ENCODE measurements at places on chromosomes 1 and 21.

GRCh38 chr1:179812501-179813292 is 64.9 kb downstream of the TOR1AIP2 start:
- no peak for DNase-seq

DNA sequence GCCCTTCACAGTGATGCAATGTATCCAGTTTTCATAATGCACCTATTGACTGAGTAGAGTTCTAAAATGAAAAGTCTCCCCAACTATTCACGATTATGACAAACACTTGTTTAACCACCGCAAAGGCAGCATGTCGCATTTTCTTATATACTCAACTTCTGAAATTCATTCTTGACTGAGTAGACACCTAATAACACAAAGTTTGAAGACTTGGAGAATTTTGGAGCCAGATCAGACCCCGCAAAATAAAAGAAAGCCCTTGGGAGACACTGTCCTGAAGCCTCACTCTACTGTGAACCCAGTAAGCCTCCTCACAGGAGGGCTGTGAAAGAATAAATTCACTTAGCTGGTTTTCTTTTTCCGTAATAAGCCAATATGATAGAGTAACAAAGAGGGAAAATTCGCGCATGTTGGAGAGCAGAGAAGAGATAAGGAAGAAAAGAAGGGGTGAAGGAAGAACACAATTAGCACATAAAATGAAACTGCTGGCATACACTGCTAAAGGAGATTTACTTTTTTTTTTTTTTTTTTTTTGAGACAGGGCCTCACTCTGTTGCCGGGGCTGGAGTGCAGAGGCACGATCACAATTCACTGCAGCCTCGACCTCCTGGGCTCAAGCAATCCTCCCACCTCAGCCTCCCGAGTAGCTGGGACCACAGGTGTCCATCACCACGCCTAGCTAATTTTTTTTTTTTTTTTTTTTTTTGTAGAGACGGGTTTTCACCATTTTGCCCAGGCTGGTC is 492 bp upstream of the COLGALT2 start:
- no peak for DNase-seq

- no peak for DNase-seq
Measured at GRCh38 chr1:244576259-244576892, 76.5 kb upstream of the DESI2 start.

DNA sequence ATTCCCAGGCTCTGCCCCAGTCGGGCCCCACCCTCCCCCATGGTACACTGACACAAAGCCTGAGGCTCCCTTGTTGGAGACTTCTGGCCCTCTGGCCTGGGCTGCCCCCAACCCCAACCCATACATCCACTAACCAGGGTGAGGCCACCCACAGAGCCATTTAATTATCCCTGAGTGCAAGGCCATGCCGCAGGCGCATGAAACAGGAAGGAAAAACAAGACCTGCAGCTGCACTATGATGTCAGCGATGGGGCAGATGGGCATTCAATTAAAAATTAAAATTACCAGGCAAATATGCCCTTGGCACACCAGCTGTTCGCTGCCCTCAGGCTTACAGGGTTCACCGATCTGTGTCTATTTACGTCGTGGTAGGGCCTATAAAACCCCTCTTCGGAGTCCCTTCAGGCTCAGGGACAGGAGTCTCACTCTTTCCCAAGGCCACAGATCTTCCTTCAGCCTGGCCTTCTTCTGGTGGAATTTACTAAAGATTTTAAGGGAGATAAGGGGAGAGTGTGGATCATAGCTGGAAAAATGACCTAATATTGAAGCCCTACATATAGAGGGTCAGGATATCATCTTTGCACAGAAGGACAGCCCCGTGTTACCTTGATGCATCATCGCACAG is 29.6 kb upstream of the RGS16 start:
- DNase-seq: no peak

DNA sequence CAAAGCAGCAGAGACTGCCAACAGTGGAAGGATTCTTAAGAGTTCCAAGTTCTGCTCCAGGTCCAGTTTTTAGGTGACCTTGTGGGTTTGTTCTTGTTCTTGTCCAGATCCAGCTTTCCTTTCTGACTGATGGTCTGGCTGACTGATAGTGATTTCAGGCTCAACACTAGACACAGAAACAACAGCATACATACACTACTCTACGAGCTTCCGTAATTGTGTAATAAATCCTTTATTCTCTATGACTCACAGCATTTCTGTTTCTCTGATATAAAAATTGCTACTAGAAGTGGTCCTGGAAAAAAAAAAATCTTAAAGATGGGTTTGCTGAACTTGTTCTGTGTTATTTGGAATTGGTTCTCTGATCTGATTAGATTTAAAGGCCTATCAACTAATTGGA is 62.2 kb upstream of the PTCH2 start:
- no peak for DNase-seq

GRCh38 chr1:61170328-61171238 is 88.2 kb downstream of the NFIA start:
- DNase-seq: no peak

GRCh38 chr1:17250601-17251000 is 1.7 kb downstream of the PADI3 start:
- DNase-seq: peak; percentile 34

GRCh38 chr1:40794974-40795715 is 11.6 kb downstream of the KCNQ4 start:
- DNase-seq: no peak

DNA sequence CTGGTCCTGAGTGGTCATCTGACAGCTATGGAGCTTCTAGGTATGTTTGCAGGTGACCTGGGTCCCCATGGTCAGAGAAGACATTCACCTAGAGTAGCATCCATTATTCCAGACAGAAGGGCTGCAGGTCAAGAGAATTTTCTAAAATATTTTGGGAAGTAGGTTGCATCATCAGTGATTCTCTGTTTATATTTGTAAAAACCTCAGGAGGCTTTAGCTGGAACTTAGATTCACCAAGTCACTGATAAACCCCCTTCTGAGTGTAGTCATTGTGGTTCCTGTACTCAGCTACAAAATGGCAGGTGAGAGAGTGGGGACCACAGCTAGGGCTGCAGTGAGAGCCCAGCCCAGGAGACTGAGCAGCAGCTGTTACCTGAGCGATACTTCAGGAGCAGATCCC is 78.6 kb downstream of the ABCA4 start:
- no peak for DNase-seq

- peak; percentile 30 for DNase-seq
Measured at GRCh38 chr1:31765041-31765467, 914 bp upstream of the ADGRB2 start.

DNA sequence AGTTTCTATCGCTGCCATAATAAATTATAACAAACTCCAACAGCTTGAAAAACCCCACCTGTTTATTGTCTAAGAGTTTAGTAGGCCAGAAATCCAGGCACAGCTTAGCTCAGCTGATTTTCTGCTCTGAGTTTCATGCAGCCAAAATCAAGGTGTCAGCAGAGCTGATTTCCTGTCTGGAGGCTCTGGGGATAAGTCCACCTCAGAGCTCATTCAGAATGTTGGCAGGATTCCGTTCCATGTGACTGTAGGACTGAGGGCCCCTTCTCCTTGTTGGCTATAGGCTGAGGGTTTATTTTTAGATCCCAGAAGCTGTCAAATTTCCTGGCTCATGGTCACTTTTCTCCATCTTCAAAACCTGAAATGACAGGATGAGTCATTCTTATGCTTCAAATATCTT is 91.6 kb upstream of the CHODL start:
- no peak for DNase-seq

DNA sequence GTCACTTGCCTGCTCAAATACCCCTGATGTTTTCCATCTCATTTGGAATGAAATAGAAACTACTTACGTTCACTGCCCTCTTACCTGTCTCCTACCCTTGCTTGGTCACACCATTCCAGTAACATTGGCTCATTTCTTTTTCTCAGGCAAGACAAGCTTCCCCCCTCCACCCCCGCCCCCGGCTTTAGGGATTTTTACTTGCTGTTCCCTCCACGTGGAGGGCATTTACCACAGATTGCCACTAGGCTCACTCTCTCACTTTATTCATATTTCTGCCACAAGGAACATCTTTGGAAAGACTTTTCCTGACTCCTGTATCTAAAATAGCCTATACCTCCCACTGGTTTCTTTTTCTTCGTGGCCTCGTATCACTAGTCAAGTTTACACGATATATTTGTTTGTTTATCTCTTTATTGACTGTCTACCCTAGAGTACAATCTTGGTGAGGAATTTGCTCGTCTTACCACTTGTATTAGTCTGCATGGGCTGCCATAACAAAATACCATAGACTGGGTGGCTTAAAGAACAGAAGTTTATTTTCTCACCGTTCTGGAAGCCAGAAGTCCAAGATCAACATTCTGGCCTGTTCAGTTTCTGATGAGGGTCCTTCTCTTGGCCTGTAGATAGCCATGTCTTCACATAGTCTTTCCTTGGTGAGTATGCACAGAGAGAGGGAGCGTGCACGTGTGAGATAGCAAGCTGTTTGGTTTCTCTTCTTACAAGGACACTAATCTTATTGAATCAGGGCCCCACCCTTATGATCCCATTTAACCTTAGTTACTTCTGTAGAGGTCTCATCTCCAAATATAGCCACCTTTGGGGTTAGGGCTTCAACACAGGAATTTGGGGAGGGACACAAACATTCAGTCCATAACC is 126.2 kb downstream of the NRDC start:
- no peak for DNase-seq

DNA sequence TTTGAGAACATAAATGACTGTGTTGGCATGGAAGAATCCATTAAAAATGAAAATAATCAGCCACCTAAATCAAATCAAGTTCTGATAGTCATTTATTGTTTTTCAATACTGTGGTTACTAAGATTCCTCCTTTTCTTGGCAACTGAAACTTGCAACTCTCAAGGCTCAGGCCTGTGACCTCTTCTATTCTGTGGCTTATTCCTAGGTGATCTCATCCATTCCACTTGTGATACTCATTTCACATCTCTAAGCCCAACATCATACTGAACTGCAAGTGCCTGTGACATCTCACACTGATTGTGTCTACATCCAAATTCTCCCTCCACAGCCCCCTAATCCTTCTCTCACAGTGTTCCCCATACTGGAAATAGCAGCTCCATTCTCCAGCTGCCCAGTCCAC is 4.8 kb upstream of the ST6GALNAC5 start:
- DNase-seq: no peak

- no peak for DNase-seq
Measured at GRCh38 chr1:98210064-98210463, 289.2 kb upstream of the DPYD start.

DNA sequence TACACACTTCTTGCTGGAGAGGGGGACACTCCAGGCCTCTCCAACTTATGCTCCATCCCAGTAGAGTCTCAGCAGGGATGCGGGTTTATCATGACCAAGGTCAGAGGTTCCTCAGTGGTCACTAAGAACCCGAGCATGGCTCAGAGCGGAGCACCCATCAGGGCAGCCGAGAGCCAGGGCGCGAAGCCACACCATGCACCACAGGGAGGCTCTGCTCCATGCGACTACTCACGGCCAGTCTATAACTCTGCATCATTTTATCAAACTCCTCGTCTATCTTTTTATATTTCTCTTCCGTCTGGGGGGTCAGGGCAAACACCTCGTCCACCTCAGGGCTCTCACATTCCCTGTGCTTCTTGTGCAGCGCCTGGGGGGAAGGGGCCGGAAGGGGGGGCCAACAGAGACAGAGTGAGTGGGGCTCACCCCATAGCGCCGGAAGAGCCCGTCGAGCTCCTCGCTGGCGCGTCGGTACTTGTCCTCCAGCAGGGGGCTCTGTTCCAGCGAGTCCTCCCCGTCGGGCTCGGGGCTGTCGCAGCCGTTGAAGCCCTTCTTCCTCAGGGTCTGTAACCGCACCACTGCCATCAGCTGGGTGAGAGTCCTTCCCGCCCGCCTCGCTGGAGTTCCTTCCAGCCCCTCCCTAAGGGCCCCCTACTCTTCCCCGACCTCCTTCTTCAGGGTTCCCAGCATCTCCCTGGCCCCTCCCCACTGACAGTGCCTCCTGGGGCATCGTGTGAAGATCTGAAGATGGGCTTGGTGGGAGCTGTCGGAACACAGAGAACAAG is 20.0 kb downstream of the MEF2D start:
- DNase-seq: peak; percentile 34

DNA sequence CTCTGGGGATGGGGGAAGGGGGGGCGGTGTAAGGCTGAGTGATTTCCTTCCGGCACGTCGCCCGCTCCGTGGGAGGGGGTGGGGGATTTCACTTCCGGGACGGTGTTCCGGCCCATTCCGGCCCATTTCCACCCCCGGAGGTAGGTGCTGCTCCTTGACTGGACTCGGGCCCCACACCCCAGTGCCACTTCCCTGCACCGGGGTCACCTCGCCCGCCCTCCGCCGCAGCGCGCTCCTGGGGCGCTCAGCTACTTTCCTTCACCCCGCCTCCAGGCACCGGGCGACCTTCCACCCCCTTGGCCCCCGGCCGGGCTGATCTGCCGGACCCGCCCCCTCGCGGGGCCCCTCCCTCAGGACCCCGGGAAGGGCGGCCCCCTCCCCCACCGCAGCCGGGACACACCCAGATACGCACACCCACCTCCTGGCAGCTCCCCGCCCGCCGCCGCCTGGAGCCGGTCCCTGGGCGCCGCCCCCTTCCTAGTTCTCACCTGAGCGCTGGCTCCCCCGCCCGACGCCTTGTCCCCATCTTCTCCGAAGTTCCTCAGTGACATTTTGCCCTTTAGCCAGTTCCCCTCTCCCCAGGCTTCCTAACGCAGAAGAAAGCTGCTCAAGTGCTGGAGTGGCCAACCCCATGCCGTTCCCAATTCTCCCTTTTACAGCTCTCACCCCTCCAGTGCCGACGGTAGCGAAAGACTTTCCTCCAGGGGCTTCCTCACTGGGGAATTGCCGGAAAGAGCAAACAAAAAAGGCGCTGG is at the start of gene ZBTB37:
TSS of gene ZBTB37 (plus strand) at position 115 of the 755 bp plus-strand sequence. CDS start 1,846 bp downstream, outside the sequence.
- DNase-seq: peak; percentile 75
